ENCODE measurements at places on chromosomes 7 and 10.

DNA sequence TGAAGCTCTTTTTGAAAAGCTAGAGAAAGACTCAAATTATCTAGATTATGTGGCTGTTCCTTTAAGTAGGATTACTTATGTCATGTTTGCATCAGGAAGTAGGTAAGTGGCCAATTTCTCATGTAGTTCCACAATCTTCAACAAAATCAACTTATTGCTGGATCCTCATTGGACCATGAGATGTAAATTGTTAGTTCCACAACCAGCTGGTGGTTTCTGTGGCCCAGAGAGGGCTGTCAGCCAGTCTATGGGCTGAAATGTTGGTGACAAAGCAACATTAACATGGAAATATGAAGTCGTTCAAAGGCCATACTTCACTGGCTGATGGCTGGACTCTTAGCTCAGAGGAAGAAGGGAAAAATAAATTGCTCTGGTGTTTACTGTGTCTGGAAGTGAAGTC, 157.9 kb downstream of the PLXDC2 start:
- DNase-seq = no peak

- DNase-seq = no peak
Observed at GRCh38 chr7:147069771-147070170, 953.2 kb downstream of the CNTNAP2 start.

DNA sequence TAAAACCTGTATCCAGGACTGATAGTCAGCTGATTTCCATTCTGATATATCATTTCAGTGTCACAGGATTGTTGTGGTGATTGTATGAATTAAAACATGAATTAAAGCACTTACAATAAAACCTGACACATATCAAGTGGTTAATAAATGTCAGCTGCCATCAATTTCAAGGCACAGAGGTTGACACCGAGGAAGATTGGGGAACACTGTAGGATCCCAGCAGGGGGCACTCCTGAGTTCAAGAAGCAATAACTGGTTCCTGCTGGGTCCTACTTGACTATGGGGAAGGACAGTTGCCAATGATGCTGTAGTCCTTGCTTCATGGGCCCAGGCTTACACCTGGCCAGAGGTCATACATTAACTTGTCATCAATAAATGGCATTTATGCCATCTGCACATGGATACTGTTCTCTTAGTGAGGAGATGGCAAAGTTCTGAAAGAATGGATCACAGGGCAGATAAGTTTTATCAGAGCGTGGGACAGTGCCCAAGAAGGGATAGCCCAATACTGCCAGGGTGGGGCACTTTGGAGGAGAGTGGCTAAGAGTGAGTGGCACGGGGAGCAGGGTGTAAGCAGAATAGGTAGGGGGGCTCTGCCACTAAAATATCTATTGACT, 24.1 kb downstream of the FZD1 start:
- DNase-seq = no peak

DNA sequence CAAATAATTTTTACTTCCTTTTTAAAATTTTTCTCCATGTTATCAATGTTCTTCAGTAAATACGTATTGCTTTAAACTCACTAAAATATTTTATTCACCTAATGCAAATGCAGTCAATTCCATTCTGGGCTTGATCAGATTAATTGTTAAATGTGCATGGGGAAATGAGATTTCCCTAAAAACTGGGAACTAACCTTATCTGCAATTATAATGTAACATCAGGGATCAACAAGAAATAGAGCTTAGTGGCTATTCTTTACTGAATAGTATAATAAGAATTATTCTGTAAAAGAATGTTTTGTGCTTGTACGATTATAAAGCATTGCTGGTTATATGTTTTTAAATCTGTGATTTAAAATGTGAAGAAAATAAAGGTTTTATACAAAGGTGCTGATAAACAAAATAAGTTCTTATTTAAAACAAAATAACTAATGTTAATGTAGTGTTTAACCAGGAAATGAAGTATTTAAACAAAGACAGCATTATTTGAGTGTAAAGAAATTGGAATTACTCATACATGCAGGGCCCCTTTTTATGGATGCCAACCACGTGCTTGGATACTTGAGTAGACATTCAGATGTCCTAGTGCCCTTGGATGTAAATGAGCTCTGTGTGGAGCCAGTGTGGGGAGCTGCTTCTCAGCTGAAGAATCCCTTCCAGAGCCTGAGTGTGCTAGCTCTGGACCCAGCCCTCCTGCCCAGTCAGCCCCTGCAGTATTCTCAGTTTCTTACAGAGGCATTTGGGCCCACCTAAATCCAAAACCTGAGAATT, 84.2 kb downstream of the REEP3 start:
- DNase-seq = no peak

DNA sequence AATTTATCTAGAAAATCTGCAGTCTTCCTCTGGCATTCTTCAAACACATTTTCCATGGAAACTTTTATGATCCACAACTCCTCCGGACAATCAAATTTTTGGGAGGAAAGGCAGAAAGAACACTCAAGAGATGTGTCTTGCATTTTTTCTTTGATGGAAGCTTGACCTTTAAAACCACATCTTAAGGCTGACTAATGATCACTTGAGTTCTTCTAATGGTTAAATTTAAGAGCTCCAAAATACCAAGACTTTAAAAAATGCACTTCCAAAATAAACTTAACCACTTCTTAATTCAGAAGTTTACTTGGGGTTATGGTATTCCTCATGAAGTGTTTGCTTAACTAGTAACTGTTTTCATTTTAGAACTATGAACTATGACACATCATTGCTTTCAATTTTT, 43.3 kb downstream of the ETV1 start:
- no peak for DNase-seq

- DNase-seq = no peak
Observed at GRCh38 chr7:128167042-128167701, 73.9 kb upstream of the LEP start.

DNA sequence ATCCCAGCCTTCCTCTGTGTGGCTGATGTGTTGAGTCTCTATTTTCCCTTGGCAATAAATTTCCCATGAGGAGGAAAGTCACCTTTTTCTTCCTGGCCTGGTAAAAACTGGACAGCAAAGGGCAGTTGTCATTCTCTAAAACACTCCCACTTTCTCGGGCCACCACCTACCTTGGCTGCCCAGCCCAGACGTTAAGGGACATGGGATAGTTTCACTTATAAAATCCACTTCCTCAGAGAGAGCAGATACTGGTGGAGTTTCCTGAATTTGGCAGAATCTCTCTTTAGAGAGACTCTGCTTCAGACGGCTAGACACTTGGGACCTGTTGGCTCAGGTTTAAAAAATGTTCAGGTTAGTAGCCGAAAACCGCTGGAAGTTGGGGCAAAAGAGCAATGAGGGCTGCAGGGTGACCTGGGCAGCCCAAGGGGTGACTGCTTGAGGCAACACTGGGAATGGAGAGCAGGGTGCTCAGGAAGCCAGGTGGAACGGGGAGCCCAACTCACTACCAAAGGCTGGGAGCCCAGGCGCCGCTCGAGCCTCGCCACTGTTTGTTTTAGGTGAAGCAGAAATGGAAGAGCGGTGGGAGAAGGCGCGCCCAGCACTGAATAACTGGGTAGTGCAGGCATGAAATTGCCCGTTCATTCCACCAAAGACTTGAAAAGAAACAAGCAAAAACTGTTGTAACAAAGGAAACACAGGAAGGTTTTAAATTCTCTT, 186.1 kb downstream of the TRIL start:
- DNase-seq = no peak

DNA sequence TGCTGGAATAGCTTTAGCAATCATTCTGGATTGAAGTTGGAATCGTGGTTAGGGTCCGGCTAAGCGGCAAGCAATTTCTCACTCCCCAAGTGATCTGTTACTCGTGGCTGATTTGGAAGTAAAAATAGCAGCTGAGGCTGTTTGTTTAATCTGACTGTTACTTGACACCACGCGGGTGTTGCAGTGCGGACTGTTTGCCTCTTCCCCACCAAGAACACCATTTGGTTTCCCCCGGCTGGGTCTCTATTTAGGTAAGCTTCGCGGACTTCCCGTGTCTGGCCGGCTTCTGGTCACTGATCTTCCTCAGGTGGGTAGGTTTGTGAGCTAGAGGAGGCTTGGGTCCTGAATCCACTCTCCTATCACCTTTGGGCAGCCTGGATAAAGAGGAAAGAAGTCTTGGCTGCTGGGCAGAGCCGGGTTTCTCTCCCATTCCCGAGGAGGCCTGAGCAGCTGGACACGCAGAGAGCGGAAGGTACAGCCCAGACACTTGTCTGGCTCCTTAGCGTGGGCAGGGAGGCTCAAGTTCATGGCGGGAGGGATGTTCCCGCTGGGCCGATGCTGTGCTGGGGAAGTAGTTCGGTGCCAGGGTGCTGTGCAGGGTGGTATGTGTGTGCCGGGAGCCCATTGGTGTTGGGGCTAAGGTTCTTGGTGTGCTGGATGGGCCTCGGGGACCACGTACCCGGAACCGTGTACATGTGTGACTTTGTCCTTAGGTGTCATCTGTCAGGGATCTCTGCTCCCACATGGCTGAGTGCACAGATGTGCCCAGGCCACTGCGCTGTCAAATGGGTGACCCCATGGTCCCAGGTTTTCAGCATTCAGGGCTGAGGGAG, at the start of gene C10orf71:
TSS of gene C10orf71 (plus strand) at position 188 of the 833 bp plus-strand sequence. CDS start 23,376 bp downstream, outside the sequence.
- no peak for DNase-seq

- no peak for DNase-seq
Observed at GRCh38 chr7:101720324-101720723, 91.2 kb upstream of the MYL10 start.

DNA sequence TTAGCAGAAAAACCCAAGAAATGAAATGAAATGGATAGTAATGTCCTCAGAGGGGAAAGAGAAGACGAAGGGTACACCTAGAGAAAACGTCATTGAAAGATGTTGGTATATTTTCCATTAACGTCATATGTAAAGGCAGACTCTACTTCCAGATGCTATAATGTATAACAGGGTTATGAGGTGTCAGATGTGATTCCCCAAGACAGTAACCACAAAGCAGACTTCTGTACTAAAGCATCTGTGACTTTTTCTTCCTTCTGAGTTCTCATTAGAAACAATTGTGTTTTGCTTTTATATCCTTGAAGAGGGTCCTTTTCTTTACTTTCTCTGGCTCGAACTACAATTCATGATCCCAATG, 37.4 kb downstream of the LRRC72 start:
- no peak for DNase-seq

DNA sequence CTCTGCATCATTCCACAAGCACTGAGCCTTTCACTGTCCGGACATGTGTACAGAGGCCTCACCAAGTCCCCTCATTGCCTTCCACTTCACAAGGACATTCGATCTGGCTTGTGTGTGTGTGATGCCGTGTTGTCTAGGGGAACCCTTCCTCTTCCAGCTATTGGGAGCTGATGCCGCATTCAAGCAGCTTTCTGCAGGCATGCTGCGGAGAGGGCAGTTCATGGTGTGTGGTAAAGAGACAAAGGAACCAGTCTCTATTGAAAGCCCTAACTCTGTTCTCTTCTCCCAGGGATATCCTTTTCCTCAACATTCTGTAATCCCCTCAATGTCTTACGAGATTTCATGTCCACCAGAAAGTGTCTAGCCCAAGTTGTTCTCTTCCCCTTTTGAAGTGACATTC, 141.6 kb downstream of the ALOX5 start:
- DNase-seq = no peak

GRCh38 chr7:158175779-158176178, 411.8 kb downstream of the PTPRN2 start:
- no peak for DNase-seq

DNA sequence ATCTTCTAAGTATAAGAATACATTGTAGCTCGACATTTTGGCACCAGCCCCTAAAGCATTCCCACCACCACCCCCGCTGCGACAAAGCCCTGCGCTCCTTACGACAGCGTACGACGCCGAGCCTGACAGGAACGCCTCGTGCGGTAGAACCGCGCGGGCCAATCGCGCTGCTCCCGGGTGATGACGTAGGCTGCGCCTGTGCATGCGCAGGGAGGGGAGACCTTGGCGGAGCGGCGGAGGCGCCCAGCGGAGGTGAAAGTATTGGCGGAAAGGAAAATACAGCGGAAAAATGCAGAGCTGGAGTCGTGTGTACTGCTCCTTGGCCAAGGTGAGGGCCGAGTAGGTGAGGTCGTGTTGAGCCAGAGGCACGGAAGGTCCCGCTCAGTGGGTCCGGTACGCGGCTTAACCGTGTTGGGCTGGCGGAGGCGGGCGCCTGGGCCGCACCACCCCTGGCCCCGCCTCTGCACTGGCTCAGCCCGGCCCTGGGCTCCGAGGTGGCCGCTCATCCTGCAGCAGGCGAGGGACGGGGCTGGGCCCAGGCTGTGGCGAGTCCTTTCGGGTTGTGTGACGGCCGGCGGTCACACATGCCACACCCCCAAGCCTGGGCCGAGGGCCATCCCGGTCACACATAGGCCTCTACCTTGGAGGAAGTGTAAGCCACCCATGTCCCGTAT, at the start of gene DLD:
TSS of gene DLD (plus strand) at position 222 of the 674 bp plus-strand sequence. CDS start at position 290, 68 bp downstream.
- peak; percentile 79 for DNase-seq

GRCh38 chr7:137829337-137829992, 17.3 kb downstream of the DGKI start:
- DNase-seq = no peak

DNA sequence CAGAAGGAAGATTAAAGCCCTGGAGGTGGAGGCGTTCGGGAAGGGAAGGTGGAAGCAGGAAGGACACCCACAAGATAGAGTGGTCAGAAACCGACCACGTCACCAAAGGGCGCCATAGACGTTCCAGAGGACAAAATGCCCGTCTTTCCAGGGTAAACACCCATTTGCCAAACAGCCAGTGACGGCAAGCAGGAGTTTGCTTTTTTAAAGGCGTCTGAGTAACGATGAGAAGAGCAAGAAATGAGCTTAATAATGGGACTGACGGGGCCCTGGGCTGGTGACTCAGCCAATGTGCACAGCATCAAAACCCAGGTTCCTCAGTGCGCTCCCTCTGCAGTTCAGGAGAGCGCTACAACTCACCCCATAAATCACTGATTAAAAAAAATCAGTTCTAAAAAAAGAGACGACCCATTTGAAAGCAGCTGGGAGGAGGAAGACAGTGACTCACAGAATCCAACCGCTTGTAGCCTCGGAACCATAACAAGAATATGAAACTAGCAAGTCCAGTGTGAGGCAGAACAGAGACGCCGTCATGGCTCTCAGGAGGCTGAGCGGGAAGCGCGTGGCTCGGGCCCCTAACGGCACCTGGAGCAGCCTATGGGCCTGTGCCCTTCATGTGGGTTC, 5.9 kb downstream of the DIP2C start:
- DNase-seq = no peak

- no peak for DNase-seq
Observed at GRCh38 chr7:24945899-24946298, 34.1 kb downstream of the OSBPL3 start.

- DNase-seq = no peak
Observed at GRCh38 chr7:22824760-22825159, 2.1 kb upstream of the TOMM7 start.

- no peak for DNase-seq
Observed at GRCh38 chr10:10677479-10677878, 340.2 kb upstream of the CELF2 start.

- no peak for DNase-seq
Observed at GRCh38 chr10:114967071-114967470, 29.1 kb downstream of the TRUB1 start.

- no peak for DNase-seq
Observed at GRCh38 chr7:12930534-12930933, 243.1 kb downstream of the ARL4A start.

- DNase-seq = no peak
Observed at GRCh38 chr10:102744374-102745051, 765 bp downstream of the WBP1L start.

DNA sequence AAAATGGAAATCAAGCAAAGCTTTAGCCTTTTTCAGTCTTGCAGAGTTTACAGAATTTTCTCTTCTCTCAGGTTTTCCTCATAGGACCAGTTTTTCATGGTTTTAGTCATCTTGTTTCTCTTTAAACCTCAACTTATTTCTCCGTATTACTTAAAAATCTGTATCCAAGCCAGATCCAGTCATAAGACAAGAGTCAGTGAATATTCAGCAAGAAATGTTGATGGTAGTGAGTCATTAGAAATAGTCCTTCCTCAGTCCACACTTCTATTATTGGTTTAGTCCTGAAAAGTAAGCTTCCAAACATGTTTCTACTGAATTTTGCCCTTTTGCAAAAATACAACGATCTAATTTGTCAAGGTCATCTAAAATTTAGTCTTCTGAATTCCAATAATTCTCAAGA, 107.0 kb downstream of the VIM start:
- no peak for DNase-seq

All from activated CD4-positive, CD25-positive, alpha-beta regulatory T cell (primary cell).